ENCODE measurements at places on chromosomes 16 and 17.

- no peak for DNase-seq
Observed at GRCh38 chr17:61000911-61001310, 323.3 kb downstream of the BCAS3 start.

DNA sequence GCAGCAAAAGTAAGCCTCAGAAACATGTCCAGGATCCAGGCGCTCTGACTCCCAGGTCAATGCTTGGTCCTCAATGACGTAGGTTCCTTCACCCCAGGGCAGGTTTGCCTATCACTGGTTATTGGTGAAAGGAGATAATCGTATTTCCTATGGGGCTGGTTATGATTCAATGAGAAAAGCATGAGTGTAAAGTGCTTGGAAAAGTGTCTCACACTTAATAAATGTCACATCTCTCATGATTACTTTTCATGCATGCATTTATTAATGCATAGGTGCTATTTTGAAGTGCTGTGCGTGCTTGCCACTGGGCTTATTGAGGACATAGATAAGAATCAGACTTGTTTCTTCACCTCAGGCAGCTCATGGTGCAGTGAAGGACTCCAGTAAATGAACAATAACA lies 10.4 kb upstream of the CDH13 start:
- DNase-seq: no peak

GRCh38 chr16:12951392-12951791 lies 50.0 kb downstream of the SHISA9 start:
- no peak for DNase-seq

DNA sequence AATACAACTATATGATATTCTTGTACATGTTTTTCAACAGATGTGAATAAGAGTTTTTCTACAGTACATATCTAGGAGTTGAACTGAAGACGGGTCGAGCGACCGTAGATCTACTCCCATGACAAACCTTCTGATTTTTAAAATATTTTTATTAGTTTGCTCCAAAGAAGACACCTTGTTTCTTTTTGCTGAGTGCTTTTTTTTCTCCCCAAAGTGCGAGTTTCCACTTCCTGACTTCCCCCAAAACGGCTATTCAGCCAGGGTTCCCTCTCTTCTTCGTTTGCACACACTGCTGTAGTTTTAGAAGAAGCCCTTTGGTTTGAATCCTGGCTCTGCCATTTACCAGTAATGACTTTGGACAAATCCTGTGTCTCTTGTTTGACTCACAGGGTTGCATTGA lies 241.7 kb upstream of the MAF start:
- DNase-seq: no peak

DNA sequence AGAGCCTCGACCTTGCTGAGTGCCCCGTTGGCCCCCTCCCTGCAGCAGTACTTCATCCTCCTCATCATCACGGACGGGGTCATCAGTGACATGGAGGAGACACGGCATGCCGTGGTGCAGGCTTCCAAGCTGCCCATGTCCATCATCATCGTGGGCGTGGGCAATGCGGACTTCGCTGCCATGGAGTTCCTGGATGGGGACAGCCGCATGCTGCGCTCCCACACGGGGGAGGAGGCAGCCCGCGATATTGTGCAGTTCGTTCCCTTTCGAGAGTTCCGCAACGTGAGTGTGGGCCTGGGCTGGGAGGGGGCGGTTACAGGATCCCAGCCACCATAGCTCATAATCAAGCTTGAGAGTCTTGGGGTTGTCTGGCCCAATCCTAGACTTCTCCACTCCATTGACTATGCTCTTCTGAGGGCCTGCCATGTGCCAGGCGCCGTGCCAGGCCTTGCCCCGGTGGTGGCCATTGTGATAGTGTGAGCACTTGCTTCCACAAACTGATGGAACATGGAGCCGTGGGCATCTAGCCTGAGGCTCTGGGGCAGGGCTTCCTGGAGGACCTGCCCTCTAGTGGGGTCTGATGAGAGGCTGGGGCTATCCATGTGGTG lies 39.7 kb downstream of the PSME3IP1 start:
- no peak for DNase-seq

DNA sequence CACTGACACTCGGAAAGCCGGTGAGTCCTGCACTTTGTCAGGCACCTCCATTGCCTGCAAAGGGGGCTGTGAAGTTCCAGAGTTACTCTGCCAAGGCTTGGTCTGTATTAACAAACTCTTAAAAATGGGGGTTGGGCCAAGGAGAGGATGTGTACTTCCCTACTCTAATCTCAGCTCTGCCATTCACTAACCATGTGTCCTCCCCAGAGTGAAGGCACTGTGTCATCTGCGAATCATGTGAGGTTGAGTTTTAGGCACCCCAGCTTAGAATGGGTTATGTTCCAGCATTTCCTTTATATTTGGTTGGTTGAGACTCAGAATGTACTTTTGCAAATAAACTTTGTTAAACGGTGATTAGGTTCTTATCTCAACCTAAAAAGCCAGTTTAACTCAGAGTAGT lies 24.9 kb downstream of the ERCC4 start:
- DNase-seq: no peak

DNA sequence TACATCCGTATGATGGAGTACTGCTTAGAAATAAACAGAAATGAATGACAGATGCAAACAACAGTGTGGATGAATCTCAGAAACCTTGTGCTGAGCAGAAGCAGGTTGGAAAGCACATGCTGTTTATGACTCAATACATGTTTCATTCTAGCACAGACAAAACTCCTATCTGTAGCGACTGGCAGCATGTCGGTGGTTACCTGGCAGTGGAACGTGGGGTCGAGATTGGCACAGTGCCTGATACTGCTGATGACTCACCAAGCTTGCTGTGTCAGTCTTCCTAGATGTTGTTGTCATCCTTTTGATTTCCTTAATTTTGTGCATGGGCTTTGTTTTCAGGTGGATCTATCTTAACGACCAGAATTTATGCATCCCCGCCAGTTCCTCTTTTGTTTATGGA lies 62.1 kb downstream of the GAN start:
- DNase-seq: peak; percentile 8

DNA sequence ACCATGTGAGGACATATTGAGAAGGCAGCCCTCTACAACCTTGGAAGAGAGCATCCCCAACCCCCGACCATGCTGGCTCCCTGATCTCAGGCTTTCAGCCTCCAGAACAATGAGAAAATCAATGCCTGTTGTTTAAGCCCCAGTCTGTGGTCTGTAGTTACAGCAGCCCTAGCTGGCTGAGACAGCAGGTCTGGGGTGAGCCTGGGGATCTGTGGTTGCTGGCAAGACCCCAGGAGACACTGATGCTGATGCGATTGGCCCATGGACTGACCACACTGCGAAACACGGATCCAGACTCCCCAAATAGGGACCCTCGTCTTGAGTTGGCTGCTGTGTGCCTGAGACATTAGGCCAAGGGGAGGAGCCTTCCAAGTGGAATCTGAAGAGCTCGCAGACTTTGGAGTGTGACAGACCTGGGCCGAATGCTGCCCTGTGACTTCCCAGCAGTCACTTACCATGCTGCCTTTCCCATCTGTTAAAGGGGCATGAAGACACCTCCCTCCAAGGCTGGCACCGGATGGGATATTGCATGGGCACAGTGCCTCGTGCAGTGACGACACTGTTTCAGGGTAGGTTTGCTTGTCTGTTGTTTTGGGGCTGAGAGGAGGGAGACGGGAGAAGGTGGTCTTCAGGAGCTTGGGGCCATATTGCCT lies 147.8 kb upstream of the RPL38 start:
- no peak for DNase-seq

DNA sequence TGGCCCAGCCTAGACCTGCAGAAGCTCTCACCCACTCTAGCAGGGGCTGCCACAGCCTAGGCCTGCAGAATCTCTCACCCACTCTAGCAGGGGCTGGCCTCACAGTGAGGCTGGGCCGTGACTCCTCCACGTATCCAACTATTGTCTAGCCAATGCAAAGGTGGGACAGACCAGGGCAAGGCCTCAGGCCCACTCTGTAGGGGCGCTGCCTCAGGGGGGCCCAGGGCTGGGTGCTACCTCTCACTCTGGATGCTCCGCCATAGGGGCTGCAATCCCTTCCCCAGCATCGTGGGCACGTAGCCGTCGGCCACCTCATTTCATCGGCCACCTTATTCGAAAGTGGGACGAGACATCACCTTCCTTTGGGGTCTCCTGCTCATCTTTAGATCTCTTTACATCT lies 51.7 kb downstream of the RPH3AL start:
- no peak for DNase-seq

DNA sequence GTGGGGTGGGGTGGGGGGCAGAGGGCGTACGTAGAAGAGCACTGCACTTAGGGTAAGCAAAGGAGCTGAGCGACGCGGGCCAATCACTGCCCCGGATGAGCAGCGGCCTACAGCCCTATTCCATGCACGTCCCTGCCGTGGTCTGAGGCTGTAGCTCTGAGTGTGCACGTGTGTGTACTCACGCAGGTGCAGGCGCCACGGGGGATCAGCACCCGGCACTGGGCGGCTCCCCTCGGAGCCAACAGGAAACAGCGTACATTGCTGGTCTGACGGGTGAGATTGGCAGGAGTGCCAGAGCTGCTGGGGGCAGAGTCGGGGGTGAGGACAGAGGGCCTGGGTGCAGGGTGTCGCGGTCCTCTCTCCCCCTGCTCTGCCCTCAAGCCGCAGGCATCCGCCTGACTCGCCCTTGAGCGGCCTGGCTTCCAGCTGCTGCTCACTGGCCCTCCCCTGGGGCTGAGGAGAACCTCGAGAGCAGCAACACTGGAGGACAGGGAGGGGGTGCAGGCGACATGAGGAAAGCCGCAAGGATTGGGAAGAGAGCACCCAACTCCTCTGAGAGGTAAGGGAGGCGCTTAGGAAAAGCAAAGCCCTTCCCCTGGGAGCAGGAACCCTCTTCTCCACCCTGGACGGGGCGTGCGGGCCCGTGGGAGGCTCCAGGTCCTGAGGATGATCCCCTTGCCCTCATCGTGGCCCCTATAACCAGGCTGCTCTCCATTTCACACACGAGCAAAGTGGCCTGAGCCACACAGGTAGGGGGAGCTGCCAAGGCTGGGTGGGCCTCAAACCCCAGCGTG lies 57.8 kb downstream of the ENGASE start:
- DNase-seq: no peak

DNA sequence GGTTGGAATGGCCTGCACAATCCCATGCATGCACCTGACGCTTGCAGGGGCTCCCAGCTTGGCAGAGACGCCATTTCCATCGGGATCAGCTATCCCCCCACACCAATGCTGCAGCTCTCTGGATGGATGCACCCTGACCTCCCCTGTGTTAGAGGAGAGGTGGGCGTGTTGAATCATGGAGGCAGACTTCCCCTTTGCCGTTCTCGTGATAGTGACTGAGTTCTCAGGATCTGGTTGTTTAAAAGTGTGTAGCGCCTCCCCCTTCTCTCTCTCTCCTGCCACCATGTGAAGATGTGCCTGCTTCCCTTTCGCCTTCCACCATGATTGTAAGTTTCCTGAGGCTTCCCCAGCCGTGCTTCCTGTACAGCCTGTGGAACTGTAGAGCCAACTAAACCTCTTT lies 17.8 kb upstream of the KCNH6 start:
- DNase-seq: no peak

GRCh38 chr16:75578212-75578611 lies 12.0 kb downstream of the GABARAPL2 start:
- no peak for DNase-seq

DNA sequence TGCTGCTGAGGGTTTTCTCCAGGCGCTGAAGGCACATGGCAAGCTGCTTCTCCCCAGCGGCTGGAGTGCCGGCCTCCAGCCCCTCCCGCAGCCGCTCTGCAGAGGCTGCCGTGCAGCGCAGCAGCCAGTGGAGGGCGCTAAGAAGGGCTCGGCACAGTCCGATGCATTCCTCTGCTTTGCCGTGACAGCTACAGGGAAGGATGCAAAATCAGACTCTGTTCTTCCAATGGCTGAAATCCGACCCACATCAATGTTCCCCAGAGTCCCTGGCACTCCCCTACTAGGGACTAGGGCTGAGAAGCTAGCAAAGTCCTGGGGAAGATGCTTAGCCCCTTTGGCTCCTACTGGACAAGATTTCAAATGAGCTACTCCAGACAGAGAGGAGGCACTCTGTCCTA lies 19.0 kb downstream of the MED24 start:
- DNase-seq: no peak

GRCh38 chr17:80833952-80834892 lies 157.4 kb upstream of the CHMP6 start:
- no peak for DNase-seq

DNA sequence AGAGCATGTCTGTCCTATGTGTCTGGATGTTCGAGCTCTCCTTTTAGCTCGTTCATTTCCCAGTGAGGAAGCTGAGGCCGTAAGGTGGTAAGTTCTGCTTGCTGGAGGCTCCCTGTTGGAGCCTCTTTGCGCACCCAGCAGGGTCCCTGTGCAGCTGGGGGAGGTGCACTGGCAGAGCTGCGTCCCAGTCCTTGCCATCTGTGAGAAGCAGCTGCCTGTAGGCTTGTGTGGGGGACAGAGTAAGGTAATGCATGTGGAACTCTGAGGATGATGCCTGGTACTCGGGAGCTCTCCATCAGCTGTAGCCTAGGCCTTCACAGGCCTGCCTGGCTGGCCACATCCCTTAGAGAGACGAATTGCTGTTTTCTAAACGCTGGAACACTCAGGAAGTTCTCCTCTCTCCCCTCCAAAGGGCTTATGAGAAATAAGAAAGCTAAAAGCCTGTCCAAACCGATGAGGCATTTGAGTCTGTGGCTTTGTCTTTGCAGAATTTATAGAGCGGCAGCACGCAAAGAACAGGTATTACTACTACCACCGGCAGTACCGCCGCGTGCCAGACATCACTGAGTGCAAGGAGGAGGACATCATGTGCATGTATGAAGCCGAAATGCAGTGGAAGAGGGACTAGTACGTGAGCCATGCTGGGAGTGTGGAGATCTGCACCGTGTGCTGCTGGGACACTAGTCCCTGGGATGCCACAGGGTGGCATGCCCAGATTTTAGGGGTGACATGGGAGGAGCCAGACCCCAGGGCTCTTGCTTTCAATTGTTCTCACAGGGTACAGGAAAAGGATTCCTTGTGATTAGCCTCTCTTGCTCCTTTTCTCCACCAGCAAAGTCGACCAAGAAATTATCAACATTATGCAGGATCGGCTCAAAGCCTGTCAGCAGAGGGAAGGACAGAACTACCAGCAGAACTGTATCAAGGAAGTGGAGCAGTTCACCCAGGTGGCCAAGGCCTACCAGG lies 1.6 kb downstream of the NDUFB10 start:
- DNase-seq: no peak

GRCh38 chr16:62102588-62102987 lies 66.3 kb upstream of the CDH8 start:
- DNase-seq: no peak

DNA sequence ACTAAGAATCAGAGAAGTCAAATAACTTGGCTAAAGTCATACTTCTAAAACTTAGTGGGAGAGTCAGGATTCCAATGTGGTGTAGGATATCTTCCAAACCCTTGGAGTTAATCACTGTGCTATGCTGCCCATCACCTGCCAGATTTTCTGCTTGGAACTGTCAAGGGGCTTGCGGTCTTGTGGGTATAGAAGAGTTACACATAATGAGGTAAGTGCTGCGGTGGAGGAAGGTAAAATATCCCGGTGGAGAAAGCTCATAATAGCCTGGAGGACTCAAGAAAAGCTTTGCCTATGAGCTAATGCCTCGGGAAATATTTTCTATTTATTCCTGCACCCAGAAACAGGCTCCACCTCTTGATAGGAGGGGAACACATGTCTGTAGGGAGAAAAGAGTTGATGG lies 195.6 kb downstream of the UTP18 start:
- no peak for DNase-seq
